ENCODE measurements at places on chromosomes 12 and 14.

DNA sequence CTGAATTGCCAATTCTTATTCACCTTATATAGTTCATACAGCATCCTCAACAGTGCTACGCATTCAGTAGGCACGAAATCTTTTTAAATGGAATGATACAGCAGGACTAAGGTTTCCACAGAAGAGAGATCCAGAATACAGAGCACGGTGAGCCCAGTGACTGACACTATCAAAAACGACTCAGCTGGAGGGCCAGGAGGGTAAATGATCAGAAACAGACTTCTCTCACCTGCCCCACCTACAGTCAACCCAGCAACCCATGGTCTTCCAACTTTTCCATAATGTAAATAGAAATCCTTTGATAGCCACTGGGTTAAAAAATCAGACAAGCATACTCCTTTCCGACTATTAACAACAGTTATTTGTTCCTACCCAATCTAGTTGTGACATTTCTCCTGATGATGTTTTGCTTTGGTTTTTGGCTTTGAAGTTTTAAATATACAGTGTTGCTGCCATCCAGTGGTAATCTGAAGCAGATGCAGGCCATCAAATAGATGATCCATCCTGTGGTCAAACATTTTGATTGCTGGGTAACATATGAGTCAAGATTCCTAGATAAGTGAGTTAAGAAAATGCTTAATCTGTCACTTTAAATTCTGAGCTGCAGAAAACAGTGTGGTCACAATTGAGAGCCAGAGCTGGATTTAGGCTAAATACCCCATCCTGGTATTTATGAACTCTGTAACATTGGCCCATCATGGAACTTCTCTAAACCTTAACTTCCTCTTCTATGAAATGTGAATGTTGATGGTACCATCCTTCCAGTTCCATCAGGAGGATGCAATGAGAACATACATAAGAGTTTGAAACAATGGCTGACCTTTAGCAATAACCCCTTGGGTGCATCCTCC is 42.0 kb downstream of the GPHB5 start:
- peak; percentile 77 for DNase-seq

GRCh38 chr12:118900993-118901392 is 80.3 kb upstream of the SRRM4 start:
- DNase-seq: no peak

DNA sequence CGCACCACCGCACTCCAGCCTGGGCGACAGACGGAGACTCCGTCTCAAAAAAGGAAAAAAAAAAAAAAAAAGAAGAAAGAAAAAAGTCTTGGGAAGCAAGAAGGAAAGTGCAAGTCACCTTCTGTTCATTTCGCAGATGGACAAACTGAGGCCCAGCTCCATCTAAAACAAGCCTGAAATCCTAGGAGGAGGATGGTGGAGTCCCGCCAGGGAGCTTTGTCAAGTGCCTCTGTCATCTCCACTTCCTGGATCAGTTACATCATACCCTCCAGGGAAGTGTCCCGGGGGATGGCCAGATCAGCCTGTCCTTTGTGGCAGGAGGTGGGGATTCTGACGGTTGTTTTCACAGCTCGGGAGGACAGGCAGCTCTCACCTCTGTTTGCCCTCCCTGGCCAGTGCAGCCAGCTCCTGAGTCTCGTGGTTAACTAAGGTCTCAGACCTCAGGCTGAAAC is 8.7 kb upstream of the SDSL start:
- no peak for DNase-seq

GRCh38 chr12:26460361-26460760 is 265.0 kb downstream of the SSPN start:
- DNase-seq: no peak
